NCI-H446 (cell line): ENCODE measurements at places on chromosomes 16 and 17.

- DNase-seq, result peak; percentile 34
Measured at GRCh38 chr17:19533718-19534561, at the start of gene SLC47A1. TSS of gene SLC47A1 (plus strand) at chr17:19533854. CDS start at chr17:19533940, 86 bp downstream.

DNA sequence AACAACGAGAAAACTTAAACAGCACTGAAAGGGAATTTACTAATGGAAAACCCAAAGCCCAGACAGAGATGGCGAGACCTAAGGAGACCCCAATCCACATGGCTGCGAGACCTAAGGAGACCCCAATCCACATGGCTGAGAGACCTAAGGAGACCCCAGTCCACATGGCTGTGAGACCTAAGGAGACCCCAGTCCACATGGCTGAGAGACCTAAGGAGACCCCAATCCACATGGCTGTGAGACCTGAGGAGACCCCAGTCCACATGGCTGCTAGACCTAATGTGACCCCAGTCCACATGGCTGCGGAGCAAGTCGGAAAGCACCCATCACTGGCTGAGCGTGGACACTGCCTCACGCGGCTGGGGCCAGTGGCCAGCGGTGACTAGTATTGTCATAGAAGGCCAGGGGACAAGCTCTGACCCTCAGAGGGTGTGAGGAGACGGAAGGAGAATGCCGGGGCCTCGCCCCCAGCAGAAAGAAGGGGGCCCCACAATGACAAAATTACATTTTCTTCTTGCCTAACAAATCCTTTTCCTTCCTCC, 241.8 kb downstream of the C16orf95 start:
- DNase-seq, result no peak

GRCh38 chr17:81387100-81388090, 7.9 kb upstream of the BAHCC1 start:
- no peak for DNase-seq

GRCh38 chr16:6279286-6279685, 1053.4 kb upstream of the RBFOX1 start:
- DNase-seq, result no peak
